ENCODE measurements at places on chromosomes 5 and 9.

DNA sequence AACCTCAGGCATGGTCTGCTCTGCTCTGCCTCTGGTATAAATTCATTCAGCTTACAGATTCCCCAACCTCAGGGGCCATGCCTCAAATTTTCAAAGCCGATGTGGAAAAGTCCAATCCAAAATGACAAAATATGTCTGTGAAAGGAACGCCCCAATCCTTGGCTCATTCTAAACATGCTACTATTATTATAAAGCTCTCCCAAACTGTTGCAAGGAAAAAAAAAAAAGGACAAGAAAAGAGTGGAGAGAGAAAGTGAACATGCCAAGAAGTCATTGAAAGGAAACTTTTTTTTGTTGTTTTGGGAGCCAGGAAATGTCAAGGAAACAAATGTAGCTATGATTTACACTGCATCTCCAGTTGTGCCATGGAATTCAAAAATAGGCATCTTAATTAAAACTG is 3.8 kb downstream of the COL23A1 start:
- DNase-seq: no peak

GRCh38 chr5:154892369-154892771 is 33.9 kb downstream of the CNOT8 start:
- no peak for DNase-seq

DNA sequence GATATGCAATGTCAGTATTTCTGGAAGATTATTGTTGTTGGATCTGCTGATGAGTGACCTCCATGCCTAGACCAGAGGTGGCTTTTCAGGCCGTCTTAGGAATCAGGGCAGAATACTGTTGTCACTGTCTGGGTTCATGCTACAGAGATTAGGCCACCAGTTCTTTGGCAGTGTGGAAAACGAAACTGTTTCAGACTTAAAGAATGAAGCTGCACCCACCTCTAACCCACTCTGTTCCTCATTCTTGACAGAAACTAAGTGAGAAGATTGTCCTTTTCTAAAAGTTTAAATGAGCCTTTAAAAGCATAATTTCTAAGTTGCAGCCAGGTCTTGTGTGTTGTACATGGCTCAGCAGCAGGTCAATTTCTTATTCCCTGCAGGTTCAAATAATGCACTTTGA is 444.3 kb downstream of the ENC1 start:
- no peak for DNase-seq

GRCh38 chr5:170449232-170449631 is 54.6 kb upstream of the KCNIP1 start:
- no peak for DNase-seq

DNA sequence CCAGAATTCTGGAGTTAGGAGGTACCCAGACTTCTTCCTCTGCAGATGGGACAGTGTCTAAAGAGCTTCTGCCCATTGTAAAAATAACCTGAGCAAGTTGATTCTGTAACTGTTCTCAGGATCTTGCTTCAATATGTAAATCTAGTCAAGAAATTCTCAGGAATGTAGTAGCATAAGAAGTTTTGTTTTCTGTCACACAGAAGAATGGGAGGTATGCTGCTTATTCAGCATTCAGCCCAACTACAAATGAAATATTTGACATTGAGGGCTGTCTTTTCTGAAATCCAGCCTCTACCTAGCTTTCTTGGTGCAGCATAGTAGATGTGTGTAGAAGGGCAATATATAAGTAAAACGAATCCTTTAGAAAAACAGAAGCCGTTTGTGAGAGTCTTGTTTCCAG is 13.8 kb downstream of the MACIR start:
- DNase-seq: no peak

All from activated naive CD8-positive, alpha-beta T cell treated with anti-CD3 and anti-CD28 coated beads, Interleukin-2, amount 50 U/mL, for 16 hours (primary cell).